ENCODE measurements at places on chromosomes 2 and 18.

DNA sequence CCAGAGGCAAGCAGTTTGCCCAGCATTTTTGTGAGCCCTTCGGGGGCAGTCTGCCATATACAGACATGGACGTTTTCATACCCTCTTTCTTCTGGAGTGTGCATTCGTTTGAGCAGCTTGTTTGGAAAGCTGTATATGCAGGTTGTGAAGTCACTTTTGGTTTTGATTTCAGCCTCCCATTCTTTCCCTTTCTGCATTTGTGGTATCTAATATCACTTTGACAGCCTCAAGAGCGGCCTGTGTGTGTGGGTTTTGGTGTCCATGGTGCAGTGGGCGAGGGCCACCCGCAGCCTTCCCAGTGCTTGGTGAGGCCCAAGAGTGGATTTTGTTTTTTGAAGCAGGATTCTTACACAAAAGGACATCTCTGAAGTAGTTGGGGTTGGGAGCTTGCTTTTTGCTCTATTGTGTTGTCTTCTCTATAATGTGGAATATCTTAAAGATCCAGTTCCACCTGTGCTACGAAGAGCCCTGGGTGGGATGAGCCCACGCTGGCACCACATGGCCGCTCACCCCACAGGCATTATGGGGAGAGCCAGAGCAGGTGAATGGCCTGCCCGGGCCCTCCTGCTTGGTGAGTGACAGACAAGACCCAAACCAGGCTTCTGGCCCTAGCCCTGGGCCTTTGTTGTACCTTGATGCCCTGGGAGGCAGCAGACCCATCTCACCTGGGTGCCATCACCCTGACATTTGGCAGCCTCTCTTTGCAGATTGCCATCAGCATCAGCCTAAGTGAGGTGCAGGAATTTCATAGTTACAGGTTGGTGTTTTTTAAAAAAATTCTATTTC lies 29.5 kb downstream of the INPP4A start:
- no peak for DNase-seq

- no peak for DNase-seq
Measured at GRCh38 chr2:98009887-98010760, 14.4 kb upstream of the TMEM131 start.

- DNase-seq, result no peak
Measured at GRCh38 chr18:60982329-60982695, 350.9 kb upstream of the CDH20 start.

- DNase-seq, result no peak
Measured at GRCh38 chr2:100524331-100524730, 38.5 kb upstream of the PDCL3 start.

DNA sequence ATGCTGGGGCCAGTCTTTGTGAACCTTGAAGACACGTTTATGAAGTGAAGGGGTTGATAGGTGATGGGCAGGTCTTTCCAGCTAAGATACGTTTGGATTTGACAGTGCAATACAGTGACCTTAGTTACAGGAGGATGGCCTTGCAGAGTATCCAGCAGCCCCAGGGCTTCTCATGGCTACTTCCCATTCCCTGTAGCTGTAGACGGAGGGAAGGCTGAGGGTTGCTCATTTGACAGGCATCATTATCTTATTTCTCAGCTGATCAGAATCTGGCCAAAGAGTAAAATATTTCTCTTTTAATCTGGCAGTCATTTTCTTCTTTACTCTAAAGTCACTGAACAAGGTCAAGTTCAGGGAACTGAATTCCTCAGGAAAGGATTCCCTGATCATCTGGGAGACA lies 85.1 kb upstream of the RMDN2 start:
- DNase-seq, result no peak

- DNase-seq, result no peak
Measured at GRCh38 chr2:215010390-215010789, 128.0 kb downstream of the ABCA12 start.

- no peak for DNase-seq
Measured at GRCh38 chr2:96526615-96527285, 9.8 kb upstream of the ARID5A start.

- DNase-seq, result no peak
Measured at GRCh38 chr2:157304811-157305722, 20.6 kb downstream of the ERMN start.

GRCh38 chr18:3329471-3329870 lies 67.5 kb downstream of the MYL12B start:
- DNase-seq, result no peak
